ENCODE measurements at places on chromosomes 5 and 9.

- DNase-seq = no peak
Observed at GRCh38 chr9:70569070-70569772, 154.8 kb upstream of the KLF9 start.

GRCh38 chr9:60545878-60546385 is 368.3 kb upstream of the SPATA31A5 start:
- no peak for DNase-seq

- DNase-seq = no peak
Observed at GRCh38 chr5:73434461-73434860, 14.1 kb downstream of the FOXD1 start.

DNA sequence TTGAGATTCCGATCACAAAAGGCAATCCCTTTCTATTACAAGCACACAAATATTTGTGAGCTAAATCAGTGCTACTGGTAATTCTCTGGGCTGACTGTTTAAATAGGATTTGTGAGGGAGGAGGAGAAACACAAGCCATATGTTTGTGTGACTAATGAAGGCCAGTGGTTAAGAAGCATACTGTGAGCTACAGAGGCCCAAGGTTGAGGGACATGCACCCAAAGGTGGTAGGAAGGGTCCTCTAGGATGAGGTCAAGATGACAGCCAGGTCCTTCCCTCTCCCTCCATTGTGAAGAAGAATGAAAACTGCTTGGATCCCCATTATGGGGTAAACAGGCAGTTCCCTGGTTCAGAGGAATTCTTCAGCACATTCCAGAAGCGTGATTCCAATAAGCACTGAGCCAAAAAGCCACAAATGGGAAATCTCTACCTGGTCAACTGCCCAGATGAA is 83.9 kb downstream of the SPOCK1 start:
- peak; percentile 64 for DNase-seq

DNA sequence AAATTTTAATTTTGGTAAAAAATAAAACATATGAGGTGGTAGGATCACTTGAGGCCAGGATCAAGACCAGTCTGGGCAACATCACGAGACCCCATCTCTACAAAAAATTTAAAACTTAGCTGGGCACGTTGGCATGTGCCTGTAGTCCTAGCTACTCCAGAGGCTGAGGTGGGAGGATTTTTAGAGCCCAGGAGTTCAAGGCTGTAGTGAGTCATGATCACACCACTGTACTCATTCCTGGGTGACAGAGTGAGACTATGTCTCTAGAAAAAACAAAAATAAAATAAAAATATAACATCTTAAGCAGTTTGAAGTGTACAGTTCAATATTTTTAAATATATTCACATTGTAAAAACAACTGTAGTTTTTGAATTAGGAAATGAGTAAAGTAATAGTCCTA is 108.3 kb downstream of the SMIM15 start:
- no peak for DNase-seq

- DNase-seq = no peak
Observed at GRCh38 chr5:174292348-174292747, 246.8 kb downstream of the NSG2 start.
